ENCODE measurements at places on chromosomes 7 and 10.

GRCh38 chr10:76546411-76546810 lies 1091.2 kb downstream of the KCNMA1 start:
- no peak for DNase-seq

DNA sequence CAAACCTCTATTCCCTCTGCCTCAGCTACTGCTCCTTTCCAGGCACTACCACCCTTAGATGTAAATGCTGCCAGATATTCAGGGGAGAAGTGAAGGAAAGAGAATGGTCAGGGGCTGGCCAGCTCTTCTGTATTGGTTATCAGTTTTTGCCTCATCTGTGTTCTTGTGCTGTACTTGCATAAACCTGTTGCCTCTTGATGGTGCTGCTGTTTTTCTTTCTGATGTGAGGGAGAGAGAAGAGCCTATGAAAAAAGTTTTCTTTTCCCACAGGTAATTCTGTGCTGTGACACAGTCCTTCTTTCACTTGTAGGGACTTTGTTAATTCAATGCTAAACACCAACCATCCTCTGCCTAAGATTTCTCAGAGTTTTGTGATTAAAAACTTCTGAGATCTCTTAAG lies 57.5 kb downstream of the STK31 start:
- no peak for DNase-seq

- DNase-seq, result no peak
Observed at GRCh38 chr7:44305564-44306507, 19.6 kb downstream of the CAMK2B start.

DNA sequence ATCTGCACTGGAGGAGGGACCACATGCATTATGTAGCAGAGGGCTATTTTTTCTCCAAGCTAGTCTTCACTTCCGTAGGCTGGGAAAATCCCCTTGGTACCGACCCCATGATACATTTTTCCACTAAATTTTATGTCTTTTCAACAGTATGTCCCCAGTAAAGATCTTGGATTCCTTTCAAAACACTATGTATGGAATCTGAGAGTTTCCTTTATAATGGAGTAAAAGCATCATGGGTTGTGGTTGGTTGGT lies 4.8 kb upstream of the ZNRF2 start:
- DNase-seq, result no peak

GRCh38 chr7:1122832-1123501 lies 35.1 kb downstream of the GPER1 start:
- no peak for DNase-seq

GRCh38 chr10:69242852-69243212 lies 22.7 kb downstream of the HKDC1 start:
- DNase-seq, result no peak

DNA sequence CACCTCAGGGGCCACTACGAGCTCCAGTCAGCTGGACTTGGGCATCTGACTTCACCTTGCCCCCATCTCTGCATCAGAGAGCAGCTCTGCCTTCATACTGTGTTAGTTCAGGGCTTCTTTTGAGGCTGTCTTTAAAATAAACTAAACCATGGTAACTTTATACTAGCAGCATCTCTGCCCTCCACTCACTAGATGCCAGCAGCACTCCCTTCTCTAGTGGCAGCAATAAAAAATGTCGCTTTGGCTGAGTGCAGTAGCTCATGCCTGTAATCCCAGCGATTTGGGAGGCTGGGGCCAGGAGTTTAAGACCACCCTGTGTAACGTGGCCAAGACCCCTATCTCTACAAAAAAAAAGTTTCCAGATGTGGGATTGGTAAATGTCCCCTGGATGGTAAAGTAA lies 584.4 kb downstream of the INHBA start:
- no peak for DNase-seq

- no peak for DNase-seq
Observed at GRCh38 chr10:69269761-69270160, 8.5 kb upstream of the HK1 start.

- no peak for DNase-seq
Observed at GRCh38 chr7:54811041-54811845, 52.2 kb upstream of the SEC61G start.

DNA sequence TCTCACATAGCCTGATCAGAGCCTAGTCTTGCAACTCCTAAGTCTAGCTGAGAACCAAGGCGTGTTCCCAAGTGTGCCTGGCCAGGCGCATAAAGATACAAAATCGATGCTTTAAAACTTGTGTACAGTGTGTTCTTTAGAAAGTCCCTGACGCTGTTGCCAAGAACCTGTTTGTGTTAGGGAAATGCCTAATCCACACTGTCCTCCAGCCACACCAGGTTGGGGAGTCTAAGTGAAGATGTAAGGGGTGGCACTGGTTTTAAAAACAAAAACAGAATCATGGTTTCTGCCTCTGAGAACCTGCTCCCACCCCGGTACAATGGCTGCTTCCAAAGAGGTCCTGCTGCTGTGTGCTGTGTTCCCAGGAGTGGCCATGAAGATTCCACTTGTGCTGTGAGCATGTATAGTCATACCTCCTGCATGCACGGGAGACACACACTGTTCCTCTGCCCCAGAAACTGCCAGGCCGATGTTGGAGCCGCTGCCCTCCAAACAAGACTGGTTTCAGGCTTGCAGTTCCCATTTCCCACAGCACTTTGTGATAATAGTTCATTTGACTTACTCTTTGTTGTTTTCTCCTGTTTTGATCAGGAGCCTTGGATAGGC lies 88.5 kb downstream of the CCNY start:
- DNase-seq, result no peak
